T-helper 17 cell (primary cell): ENCODE measurements at places on chromosomes 4 and X.

- DNase-seq, result no peak
Measured at GRCh38 chr4:26899991-26900390, 39.4 kb downstream of the STIM2 start.

- no peak for DNase-seq
Measured at GRCh38 chrX:13693341-13693961, 4.5 kb downstream of the RAB9A start.

GRCh38 chrX:134513091-134513490 lies 53.1 kb downstream of the HPRT1 start:
- DNase-seq, result no peak

GRCh38 chrX:111881715-111882114 lies 5.7 kb downstream of the TRPC5OS start:
- DNase-seq, result no peak

DNA sequence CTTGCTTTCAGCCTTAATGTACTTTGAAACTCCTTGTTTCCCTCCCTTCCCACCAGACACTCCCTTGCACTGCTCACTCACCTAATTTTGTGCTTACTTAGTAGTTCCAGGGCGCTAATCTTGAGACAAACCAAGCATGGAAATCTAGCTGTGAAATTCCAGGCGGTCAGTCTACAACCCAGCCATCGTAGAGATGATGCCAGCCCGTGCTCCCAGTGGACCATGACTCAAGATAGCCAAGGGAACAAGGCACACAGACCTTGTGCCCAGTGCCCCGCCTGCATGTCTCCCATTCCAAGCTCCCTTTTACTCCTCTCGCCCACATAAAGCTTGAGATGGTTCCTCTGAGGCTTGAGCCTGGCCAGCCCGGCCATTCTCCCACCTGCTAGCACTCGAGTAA lies 11.1 kb downstream of the TREX2 start:
- DNase-seq, result no peak

DNA sequence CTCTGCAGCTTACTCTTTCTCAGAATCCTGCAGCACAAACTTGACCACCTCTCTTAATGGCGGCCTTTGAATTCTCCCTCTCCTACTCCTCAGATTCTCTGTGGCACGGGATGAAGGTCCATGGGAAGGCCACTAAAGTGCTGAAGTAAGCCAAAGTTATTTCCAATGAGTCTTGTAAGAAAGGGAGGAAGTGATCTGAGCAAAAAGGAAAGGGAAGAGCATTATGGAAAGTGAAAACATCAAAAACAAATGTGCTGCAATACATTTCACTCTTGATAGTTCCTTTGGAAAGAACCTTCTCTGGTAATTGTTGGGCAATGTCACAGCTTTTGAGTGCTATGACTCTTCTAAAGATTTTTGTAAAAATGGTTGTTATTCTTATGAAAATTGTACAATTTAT lies 54.3 kb upstream of the CAMK2D start:
- no peak for DNase-seq

DNA sequence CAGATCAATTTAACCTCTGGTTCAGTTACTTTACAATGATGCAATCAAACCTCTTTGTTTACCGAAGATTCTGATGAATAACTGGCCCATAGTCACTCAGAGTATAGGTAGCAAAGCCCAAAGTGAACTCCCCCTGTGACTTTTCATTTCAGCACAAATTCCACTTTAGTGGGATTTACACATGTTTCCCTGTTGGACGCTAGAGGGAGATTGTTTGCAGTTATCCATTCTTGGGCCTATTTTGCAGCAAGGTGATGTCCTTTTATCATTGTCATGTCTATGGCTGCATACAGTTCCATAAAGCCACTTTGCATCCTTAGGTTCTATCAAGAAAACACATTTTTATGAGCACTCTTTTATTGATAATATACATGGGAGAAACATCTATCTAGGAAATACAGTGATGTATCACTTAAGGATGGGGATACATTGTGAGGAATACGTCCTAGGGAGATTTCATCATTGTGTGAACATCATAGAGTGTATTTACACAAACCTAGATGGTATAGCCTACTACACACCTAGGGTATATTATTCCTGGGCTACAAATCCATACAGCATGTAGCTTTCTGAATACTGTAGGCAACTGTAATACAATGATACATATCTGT lies 14.5 kb upstream of the DKK2 start:
- DNase-seq, result no peak

DNA sequence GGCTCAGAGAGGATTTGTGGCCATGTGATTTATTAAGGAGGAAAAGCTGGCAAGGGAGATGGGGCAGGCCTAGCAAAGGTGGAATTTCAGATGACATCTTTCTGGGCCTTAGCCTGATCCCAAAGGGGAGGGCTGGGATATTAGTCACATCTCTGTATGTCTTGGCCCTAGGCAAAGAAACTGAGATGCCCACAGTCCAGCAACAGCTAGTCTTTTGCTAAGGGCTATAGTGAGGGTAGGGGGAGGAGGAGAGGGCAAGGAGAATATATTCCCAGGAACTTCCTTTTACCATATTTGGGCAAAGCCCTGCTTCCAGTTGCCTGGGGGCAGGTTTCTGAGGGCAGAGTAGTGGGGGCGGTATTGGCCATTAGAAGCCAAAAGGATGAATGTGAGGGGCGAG lies 209.8 kb upstream of the NR3C2 start:
- DNase-seq, result no peak

DNA sequence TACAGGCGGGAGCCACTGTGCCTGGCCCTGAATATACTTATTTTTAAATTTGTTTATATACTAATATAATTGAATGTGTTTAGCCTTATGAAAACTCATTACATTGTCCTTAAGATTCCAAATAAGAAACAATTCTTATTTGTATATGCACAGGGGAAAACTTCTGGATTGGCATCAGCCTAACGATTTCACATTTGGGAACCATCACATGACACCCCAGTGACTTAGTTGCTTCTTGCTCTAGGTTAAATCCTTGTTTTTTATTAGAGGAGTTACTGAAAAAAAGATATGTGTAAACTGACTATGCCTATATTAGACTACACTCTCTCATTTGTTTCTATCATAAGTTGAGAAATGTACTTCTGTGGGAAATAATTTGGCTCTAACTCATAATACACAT lies 520.2 kb downstream of the SPRY1 start:
- no peak for DNase-seq

- DNase-seq, result no peak
Measured at GRCh38 chr4:9867751-9868425, 86.5 kb downstream of the DRD5 start.

GRCh38 chr4:14387647-14388046 lies 614.6 kb upstream of the CPEB2 start:
- no peak for DNase-seq

GRCh38 chr4:53818104-53818503 lies 226.8 kb upstream of the LNX1 start:
- DNase-seq, result no peak

DNA sequence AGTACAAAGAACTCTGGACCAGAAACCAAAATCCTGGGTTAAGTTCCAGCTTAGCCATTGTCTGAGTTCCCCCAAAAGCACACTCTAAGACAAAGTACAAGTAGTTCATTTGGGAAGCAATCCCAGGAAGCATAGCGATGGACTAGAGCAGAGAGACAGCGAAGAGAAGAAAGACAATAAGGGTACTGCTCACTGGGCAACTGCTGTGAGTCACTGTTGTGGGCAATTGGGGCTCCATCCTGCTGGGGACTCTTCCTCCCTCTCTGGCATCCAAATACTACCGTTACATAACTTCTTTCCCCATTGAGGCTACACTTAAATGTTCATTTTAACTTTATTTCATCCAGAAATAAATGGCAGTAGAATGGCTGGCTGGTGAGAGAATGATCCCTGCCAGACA lies 14.1 kb downstream of the SRPX start:
- no peak for DNase-seq

GRCh38 chr4:86497980-86498862 lies 95.9 kb upstream of the PTPN13 start:
- DNase-seq, result no peak

DNA sequence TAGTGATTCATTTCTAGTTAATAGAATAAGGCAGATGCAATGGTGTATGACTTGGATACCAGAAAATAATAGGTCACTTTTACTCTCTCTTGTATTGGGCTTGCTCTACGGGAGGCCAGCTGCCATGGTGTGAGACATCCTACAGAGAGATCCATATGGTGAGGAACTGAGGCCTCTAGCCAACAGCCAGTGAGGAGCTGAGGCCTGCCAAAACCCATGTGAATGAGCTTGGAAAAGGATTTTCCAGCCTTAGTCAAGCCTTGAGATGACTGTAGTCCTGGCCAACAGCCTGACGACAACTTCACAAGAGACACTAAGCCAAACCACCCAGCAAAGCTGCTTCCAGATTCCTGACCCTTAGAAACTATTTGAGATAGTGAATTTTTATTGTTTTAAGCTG lies 1300.2 kb downstream of the RAPGEF2 start:
- no peak for DNase-seq

DNA sequence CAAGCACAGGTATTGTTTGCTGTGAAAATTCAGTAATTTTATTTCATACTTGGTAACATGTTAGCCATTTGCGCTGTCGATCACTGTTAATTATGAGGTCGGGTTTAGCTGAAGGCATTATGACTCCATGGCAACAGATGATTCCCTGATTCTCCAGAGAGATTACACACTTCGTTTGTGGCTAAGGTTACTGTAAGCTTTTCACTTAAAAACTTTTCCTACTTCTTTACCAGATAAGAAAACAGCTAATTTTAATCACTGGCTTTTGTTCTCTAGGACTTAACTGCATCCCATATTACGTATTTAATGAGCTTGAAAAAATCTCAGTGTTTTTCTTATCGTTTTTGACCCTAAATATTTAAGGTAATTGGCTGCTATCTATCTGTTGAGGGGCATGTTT lies 2.1 kb downstream of the GSTCD start:
- no peak for DNase-seq

DNA sequence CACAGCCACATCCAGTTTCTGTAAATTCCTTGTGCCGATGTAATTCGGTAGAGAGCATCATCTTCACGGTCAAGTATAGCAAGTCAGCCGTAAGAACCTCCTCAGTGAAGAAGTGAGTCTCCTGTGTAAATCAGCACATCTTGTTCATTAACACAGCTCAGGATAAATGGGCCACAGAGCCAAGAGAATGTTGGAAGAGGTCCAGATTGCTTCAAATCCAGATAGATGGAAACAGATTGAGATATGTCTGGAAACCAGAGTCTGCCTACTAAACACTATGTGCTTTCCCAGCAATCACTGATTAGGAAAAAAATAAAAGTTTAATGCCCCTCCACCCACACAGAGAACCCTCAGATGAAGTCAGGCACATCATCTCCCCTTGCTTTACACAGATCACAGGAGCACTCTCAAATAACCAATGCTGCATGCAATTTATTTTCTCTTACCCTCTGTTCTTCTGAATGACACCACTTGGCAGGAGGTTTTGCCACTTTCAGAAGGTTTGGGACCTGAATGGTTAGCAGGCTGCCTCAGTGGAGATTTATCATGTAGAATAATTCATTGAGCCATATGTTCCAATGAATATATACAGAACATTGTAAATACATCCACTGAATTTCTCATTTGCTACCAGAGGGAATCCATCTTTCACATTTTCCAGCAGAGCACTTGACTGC lies 357.7 kb downstream of the C4orf33 start:
- no peak for DNase-seq

GRCh38 chrX:124455966-124456365 lies 109.6 kb downstream of the SH2D1A start:
- DNase-seq, result no peak

DNA sequence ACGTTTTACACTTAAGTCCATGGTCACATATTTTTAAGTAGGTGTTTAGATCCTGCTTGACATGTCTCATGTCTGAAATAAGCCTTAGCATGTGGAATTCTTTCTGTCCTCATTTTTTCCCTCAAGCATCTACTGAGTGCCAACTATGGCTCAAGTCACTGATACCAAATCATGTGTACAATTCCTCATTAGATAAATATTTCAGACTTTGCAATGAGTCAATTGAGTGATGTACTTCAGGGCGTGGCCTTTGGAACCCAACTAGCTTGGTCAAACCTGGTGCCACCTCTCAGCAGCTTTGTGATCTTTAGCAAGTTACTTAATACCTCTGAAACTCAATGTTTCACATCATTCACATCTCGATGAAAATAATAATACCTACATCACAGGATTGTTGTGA lies 12.6 kb upstream of the JADE1 start:
- DNase-seq, result no peak

DNA sequence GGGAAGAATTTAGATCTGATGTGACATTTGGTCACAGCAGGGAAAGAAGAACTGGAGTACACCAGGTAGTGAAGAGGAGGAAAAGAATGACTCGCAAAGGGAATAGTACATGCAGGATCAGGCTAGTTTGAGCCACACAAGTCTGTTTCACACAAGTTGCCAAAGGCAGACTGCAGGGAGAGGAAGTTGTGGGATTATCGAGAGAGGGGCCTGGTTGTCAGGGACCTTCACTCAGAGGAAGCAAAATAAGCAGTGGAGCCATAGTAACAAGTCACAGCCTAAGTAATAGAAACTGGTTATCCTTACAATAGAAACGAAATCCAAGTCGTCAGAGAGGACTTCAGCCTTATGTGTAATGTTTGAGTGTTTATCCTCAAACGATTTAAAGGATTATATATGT lies 316.7 kb upstream of the HTR2C start:
- DNase-seq, result no peak

DNA sequence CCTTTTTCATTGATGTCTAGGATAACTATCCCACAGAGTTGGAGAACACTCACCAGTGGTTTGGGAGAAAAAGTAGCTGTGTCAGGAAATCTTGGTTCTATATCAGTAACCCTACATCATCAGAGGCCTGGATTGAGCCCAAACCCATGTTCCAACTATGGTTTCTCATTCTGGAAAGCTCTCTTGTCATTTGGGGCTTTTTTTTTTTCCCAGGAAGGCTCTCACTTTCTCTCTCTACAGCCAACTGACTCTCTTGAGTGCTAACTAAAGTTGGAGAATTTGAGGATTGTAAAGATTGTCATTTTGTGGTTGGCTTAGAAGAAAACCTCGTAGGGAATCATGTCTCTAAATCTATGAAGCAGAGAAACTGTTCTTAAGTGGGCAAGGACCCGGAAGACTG lies 228.2 kb upstream of the DIPK2B start:
- no peak for DNase-seq

- DNase-seq, result no peak
Measured at GRCh38 chr4:182640932-182641331, 276.3 kb downstream of the DCTD start.

DNA sequence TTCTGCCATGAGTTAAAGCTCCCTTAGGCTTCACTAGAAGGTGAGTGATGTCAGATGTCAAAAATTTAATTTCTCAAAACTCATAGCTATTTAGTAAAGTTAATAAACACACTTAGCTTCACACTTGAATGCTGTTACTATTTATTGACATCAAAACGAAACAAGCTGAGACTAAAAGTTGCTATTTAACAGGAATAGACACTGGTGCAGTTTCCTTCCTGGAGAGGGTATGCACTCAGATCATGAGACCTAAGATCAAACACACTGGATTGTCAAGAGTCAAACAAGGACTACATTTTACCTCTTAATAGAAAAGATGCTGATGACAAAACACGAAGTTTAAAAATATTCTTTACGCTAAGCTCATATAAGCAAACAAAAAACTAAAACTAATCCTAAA lies 18.9 kb downstream of the UPF3B start:
- no peak for DNase-seq

- no peak for DNase-seq
Measured at GRCh38 chrX:52870046-52870445, 2.2 kb upstream of the XAGE3 start.
